ENCODE measurements at places on chromosomes 3 and 15. TPM values are rescaled to one million over a fixed set of nuclear protein-coding genes. Genes with fewer than 3 reads are reported as not detected.

The ATP13A5 gene
- not detected for total RNA-seq

The ZNF660 gene
- 7.8 TPM for total RNA-seq

The MAPKAPK3 gene
- total RNA-seq, result 54.4 TPM

The CCNDBP1 gene
- total RNA-seq, result 20.4 TPM

DNA sequence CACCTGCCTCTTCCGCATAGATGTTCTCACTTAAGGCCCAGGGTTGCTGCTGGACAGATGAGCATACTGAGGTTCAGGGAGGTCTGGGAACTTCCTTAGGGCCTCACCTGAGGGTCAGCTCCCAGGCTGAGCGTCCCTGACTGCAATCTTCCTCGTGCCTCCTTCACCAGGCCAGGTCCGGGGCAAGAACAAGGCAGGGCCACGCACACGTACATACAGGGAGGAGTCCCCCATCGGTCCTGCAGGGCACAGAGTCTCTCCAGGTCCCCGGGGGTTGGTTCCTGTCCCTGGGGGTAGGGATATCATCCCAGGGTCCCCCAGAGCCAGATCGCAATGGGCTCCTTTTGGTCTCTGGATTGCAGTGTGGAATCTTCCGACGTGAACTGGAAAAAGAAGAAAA, 130.1 kb downstream of the LRRK1 start:
- H3K27ac ChIP-seq, result peak overlapping the region; percentile 3
- H3K4me1 ChIP-seq, result peaks cover 53% of the 10 kb centered on the region
- H3K27me3 ChIP-seq, result peaks cover 22% of the 10 kb centered on the region
- 0 out of 2 replicates have a peak, but pooled peaks cover 2% of the 10 kb centered on the region for H3K36me3 ChIP-seq
- no peak overlapping the region for H3K4me3 ChIP-seq

GRCh38 chr3:42014458-42014920, 52.6 kb upstream of the ULK4 start:
- peaks cover 22% of the 10 kb centered on the region for H3K4me1 ChIP-seq
- no peaks in the 10 kb centered on the region for H3K36me3 ChIP-seq
- H3K4me3 ChIP-seq, result peak overlapping the region; percentile 77
- peak overlapping the region; percentile 75 for H3K27ac ChIP-seq
- DNase-seq, result no peak
- peaks cover 11% of the 10 kb centered on the region for H3K27me3 ChIP-seq

DNA sequence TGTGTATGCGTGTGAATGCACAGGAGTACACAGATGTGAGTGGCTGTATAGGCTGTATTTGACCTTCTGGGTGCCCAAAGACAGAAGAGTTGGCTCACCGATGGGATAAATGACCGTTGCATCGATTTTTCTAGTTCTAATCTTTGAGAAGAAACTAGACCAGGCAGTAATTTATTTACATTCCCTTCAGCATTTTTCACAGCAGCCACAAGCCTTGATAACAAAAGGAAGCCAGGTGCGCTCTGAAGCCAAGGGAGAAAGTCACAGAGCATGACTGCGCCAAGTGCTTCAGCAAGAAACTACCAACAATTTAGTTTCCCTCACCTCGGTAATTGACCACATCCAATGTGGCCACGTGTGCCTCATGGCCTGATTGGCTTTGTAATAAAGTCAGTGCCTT, 5.9 kb upstream of the FAM3D start:
- H3K4me1 ChIP-seq, result peaks cover 3% of the 10 kb centered on the region
- DNase-seq, result no peak
- H3K27me3 ChIP-seq, result peaks cover 3% of the 10 kb centered on the region
- no peak overlapping the region for H3K4me3 ChIP-seq
- H3K36me3 ChIP-seq, result peaks cover 2% of the 10 kb centered on the region
- no peak overlapping the region for H3K27ac ChIP-seq

- H3K36me3 ChIP-seq, result no peaks in the 10 kb centered on the region
- peaks cover 6% of the 10 kb centered on the region for H3K27me3 ChIP-seq
- H3K4me3 ChIP-seq, result no peak overlapping the region
- DNase-seq, result no peak
- H3K27ac ChIP-seq, result no peak overlapping the region
- peaks cover 14% of the 10 kb centered on the region for H3K4me1 ChIP-seq
Observed at GRCh38 chr3:16243706-16244490, 20.8 kb downstream of the DPH3 start.

DNA sequence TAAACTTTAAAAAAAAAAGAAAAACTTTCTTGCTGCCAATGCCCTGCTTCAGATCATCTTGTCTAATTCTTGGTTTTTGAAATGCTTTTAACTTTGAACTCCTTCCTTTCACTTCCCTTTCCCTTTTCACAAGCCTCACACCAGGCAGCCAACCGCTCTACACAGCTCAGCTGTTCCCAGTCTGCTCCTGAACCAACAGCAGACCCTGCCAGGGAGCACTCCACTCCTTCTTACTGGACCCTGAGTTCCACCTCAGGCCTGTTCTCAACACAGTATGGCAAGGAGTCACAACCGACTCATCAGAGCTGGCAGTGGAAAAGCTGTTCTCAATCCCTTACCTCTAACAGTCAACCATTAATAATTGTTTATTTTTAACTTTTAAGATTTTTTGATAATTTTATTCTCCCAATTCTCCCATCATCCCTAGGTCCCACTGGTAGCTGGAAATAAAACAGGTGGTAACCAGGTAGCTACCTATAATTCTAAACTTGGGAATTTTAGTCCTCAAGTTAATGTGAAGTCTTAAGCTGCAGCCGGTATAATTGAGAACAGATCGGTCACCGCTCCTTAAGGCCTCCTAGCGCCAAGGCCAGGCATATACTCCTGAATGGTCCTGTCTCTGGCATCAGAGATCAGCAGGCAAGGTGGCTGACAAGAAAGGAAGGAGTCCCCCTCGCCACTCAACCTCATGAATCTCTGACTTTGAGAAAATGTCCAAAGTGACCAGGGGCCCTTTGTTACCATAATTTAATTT, 43.9 kb downstream of the BOC start:
- H3K27me3 ChIP-seq, result no peaks in the 10 kb centered on the region
- H3K4me1 ChIP-seq, result peaks cover 25% of the 10 kb centered on the region
- no peak for DNase-seq

- no peak overlapping the region for H3K27ac ChIP-seq
- H3K4me1 ChIP-seq, result peaks cover 31% of the 10 kb centered on the region
- H3K27me3 ChIP-seq, result no peaks in the 10 kb centered on the region
- no peak for DNase-seq
- no peak overlapping the region for H3K4me3 ChIP-seq
Observed at GRCh38 chr15:70754862-70755261, 8.5 kb downstream of the UACA start.

DNA sequence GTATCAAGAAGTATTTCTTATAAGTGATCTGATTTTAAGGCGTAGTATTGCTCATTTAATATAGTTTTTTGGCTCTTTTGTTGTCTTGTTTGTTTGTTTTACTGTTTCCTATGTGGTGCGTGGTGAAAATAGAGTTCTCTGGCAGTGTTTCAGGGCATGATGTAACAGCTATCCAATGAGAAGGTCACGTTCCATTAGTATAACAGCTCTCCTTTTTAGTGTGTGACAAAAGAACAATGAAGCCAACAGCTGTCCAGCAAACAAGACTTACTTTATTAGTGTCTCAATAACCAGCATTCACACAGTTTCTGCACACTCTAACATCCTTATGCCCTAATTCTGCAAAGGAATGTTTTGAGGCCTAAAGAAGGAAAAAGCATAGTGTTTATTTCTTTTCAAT, 127.9 kb downstream of the SLC25A26 start:
- no peaks in the 10 kb centered on the region for H3K27me3 ChIP-seq
- no peak overlapping the region for H3K4me3 ChIP-seq
- H3K4me1 ChIP-seq, result peaks cover 17% of the 10 kb centered on the region

DNA sequence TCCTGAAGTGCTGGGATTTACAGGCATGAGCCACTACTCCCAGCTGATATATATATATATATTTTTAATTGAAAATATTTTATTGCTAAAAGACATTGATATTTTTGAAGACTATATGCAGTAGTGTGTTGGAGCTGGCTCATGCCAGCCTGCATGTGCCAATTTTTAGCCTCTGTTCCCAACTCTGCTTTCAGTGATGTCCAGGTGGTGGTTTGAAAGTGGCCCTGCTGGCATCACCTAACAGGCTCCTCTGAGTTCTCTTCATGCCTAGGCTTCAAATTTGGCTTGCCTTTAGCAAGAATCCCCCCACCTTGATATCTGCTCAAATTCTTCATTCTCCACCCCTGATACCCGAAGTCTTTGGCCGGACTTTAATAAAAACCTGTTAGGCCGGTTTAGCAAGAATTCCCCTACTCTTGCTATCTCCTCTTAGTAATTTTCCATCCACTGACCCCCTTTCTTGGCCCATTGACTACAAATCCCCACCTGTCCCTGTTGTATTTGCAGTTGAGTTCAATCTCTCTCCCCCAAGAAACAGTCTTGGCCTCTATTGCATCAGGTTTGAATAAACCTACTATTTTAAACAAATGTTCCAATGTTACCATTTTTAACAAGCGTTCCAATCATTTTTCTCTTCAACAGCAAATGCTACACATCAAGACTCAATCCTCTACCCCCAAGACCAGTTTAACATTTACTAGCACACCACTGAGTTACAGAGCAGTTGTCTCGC, 23.9 kb upstream of the CTSH start:
- H3K4me1 ChIP-seq, result peaks cover 44% of the 10 kb centered on the region
- peak overlapping the region; percentile 45 for H3K4me3 ChIP-seq
- H3K27ac ChIP-seq, result peak overlapping the region; percentile 94
- no peak for DNase-seq

GRCh38 chr3:80244390-80244789, 476.6 kb upstream of the ROBO1 start:
- H3K27me3 ChIP-seq, result no peaks in the 10 kb centered on the region
- no peak overlapping the region for H3K27ac ChIP-seq
- DNase-seq, result no peak
- no peak overlapping the region for H3K4me3 ChIP-seq

DNA sequence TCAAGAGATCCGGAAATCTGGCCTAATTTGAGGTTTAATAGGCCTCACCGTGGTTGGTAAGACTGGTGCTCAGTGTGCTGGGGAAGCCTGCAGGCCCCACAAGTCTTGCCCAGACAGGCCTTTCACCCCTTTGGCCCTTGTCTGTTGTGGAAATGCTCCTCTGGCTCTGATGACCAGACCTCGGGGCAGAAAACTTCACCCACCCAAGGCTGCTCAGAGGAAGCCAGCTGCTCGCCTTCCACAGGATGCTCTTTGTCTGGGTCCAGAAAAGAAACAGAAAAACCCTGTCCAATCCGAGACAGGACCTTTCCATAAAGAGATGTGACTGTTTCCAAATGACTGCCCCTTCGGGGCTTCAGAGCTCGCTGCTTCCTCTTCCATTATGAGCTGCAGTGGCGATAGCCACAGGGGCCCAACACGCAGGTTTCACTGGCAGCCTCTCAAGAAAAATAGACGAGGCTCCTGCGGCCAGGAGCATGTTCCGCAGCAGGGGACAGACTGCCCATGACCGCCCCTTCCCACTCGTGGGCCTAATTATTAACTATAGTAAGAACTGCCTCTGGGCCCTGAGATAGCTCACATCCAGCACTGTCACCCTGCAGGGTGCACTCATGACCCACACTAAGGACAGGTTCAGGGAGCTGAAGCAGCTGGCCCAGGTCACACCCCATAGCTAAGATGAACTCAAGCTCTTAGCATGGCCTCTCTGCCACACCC, 6.8 kb upstream of the SNX22 start:
- H3K27ac ChIP-seq, result 0 out of 2 replicates have a peak overlapping the region, but pooled peaks have one; percentile 35
- H3K27me3 ChIP-seq, result peaks cover 5% of the 10 kb centered on the region
- H3K36me3 ChIP-seq, result no peaks in the 10 kb centered on the region
- no peak for DNase-seq
- no peak overlapping the region for H3K4me3 ChIP-seq

- H3K4me1 ChIP-seq, result no peaks in the 10 kb centered on the region
- H3K4me3 ChIP-seq, result no peak overlapping the region
- H3K27me3 ChIP-seq, result no peaks in the 10 kb centered on the region
Observed at GRCh38 chr3:191728186-191728585, 267.2 kb downstream of the PYDC2 start.

DNA sequence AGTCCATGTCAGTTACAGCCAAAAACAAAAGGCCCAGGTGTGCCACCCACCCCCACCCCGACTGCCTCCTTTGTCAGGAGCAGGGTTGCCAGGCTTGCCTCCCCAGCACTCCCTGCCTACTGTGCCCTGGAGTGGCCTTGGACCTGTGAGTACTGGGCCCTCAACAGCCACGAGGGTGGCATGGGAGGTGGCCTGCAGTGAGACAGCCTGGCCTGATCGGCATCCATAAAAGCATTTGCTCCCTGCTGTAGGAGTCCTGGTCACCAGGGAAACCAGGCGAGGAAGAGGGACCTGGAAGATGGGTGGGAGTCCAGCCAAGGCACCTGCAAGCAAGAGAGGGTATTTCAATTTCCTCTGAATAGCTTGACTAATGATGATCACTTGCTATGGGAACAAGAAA, 56.4 kb upstream of the KCNMB2 start:
- H3K27ac ChIP-seq, result no peak overlapping the region
- no peaks in the 10 kb centered on the region for H3K36me3 ChIP-seq
- no peak overlapping the region for H3K4me3 ChIP-seq
- no peaks in the 10 kb centered on the region for H3K27me3 ChIP-seq

DNA sequence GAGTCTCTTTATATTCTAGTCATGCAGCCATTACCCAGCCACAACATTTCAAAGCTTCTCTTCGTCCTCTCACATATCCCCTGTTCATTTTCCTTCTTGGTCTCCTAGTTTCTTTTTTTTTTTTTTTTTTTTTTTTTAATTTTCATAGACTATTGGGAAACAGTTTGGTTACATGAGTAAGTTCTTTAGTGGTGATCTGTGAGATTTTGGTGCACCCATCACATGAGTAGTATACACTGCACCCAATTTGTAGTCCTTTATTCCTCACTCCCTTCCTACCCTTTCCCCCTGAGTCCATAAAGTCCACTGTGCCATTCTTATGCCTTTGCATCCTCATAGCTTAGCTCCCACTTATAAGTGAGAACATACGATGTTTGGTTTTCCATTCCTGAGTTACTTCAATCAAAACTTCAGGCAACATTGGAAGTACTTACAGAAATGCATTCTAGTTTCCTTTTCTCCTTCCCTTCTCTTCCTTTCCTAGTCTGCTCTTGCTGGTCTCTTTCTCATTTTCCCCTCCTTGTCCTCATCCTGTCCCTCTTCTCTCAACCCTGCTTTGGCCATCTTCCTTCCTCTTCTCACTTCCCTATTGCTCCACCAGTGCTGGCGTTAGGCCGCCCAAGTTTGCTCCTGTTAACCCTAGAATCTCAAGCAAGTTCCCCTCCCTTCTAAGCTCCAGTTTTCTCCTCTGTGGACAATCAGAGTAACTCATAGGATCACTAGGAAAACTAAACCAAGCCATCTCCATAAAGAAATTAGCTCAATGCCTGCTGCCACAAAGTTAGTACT, 4.8 kb downstream of the ATP8B4 start:
- no peak overlapping the region for H3K4me3 ChIP-seq
- H3K4me1 ChIP-seq, result peaks cover 5% of the 10 kb centered on the region
- DNase-seq, result no peak
- no peaks in the 10 kb centered on the region for H3K36me3 ChIP-seq
- H3K27me3 ChIP-seq, result no peaks in the 10 kb centered on the region
- H3K27ac ChIP-seq, result no peak overlapping the region

DNA sequence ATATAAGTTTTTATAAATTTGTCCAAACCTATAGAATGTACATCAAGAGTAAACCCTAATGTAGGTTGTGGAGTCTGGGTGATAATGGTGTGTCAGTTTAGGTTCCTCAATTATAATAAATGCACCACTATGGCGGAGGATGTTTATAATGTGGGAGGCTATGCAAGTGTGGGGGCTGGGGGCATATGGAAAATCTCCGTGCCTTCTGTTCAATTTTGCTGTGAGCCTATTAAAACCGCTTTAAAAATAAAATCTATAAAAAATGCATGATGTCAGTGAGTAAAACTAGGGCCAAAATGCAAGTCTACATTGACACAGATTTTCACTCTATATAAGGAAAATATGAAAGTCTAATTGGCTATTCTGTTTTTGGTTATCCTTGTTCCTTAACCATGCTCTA, 774.9 kb upstream of the ALCAM start:
- H3K27me3 ChIP-seq, result no peaks in the 10 kb centered on the region
- peaks cover 2% of the 10 kb centered on the region for H3K4me1 ChIP-seq
- H3K36me3 ChIP-seq, result 0 out of 2 replicates have a peak, but pooled peaks cover 3% of the 10 kb centered on the region
- DNase-seq, result no peak
- no peak overlapping the region for H3K4me3 ChIP-seq

Measured in WTC11 (cell line).